ENCODE measurements at places on chromosomes 5 and 9.

GRCh38 chr5:168752416-168753190 lies 173.4 kb upstream of the PANK3 start:
- no peak for DNase-seq

GRCh38 chr9:37596504-37596903 lies 4.1 kb upstream of the TOMM5 start:
- DNase-seq: no peak

- no peak for DNase-seq
Measured at GRCh38 chr5:105953616-105954015, 1717.1 kb downstream of the EFNA5 start.

- no peak for DNase-seq
Measured at GRCh38 chr5:7179364-7179763, 216.6 kb upstream of the ADCY2 start.

DNA sequence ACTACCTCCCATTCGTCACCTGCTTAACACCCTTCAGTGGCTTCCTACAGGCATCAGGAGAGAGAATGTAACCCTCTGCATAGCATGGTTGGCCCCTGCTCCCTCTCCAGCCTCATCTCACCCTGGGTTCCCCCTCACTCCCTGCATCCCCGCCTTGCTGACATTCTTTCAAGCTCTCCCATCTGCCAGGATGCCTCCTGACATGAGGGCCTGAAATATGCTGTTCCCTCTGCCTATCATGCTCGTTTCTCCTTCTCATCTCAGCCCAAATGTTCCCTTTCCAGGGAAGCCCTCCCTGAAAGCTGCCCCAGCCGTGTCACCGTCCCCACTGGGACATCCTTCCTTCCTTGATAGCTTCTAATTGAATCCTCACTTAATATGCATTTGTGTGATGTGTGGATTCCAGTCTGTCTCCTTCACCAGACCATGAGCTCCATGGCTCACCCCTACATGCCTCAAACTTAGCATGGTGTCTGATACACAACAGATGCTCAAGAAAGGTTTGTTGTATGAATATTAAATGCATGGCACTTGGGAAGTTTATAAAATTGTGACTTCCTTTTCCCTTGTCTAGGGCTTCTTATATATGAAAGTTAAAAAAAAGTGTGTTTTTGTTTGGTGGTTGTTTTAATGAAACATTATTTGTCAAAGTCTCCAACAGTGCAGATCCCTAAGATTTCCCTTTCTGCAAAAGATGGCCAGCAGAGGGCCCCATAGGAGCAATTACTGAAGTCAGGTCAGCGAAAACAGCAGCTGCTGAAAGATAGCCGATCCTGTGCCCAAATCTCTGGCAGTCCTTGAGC lies 7.3 kb upstream of the C5orf58 start:
- peak; percentile 91 for DNase-seq

DNA sequence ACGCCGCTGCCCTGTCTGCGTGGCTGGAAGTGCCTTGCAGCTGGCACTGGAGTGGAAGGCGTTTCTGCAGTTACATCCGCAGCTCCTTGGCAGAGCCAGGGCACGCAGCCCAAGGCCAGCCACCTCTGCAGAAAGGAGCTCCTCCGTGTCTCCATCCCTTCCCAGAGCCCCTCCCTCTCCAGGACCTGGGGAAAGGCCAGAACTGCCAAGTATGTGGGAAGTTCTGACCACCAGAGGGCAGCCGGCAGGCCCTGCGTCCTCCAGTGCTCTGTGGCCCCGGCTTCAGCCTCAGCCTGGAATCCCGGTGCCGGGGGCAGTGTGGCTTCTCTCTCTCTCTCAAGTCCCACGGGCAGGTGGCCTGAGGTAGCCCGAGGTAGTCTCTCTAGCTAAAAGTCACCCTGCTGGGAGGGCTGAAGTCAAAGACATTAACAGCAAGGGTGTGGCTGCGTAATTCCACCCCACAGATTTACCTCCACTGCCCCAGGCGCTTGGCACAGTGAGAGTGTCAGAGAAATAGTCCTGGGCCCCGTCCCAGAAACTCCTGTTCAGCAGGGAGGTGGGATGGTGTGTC lies 101.7 kb upstream of the FCN2 start:
- no peak for DNase-seq

DNA sequence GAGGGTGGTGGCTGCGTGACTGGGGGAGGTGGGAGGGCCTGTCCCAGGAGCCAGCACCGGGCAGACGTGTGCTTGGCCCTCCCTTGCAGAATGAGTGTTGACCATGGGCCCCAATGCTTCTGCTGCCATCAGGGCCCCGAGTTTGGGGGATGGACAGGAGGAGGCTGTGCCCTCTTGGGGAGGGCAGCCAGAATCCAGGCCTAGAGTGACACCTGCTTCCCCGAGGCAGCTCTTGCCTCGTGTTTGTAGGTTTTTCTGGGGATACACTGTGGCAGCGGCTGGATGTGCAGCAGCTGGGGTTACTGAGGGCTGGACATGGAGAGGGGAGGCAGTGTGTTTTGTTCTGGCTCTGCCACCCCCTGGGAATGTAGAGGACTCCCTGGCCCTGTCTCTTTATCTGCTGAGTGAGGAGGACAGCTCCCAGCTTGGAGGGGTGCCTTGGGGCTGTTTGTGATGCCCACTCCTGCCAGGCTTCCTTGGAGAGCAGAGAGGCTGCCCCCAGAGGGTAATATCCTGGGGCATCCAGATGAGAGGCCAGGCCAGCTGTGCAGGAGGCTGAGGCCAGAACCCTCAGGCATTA lies 22.7 kb downstream of the WNK2 start:
- no peak for DNase-seq

DNA sequence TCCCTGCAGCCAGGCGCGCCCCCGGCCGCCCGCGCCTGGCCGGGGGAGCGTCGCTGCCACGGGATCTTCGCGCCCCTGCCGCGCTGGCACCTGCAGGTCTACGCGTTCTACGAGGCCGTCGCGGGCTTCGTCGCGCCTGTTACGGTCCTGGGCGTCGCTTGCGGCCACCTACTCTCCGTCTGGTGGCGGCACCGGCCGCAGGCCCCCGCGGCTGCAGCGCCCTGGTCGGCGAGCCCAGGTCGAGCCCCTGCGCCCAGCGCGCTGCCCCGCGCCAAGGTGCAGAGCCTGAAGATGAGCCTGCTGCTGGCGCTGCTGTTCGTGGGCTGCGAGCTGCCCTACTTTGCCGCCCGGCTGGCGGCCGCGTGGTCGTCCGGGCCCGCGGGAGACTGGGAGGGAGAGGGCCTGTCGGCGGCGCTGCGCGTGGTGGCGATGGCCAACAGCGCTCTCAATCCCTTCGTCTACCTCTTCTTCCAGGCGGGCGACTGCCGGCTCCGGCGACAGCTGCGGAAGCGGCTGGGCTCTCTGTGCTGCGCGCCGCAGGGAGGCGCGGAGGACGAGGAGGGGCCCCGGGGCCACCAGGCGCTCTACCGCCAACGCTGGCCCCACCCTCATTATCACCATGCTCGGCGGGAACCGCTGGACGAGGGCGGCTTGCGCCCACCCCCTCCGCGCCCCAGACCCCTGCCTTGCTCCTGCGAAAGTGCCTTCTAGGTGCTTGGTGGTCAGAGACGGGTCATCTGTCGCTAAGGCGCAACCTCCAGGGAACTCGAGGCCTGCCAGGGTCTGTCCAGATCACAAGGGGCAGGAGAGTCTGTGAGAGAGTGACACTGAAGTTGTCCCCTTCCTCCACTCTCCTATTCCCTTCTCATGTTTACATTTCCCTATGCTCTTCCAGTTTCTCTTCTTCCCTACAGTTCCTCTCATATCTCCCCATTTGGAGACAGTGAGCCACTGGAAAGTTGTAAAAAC lies 1.3 kb downstream of the GPR150 start:
- no peak for DNase-seq

- DNase-seq: no peak
Measured at GRCh38 chr9:131757549-131757948, 17.7 kb upstream of the RAPGEF1 start.

DNA sequence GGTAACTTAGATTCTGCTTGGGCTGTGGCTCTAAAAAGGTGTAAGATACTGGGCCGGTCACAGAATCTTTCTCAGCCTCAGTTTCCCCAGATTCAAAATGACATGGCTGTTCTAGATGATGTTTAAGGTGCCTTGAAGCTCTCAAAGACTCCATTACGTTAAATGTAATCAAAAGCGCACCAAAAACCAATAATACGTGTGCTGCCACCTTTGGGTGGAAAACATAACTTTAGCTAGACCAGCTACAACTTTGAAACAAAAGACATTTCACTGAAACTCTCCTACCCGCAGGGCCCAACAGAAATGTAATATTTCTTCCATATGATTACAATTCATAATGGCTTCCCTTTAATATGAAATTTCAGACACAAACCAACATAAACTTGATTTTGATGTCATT lies 35.0 kb upstream of the PCSK5 start:
- DNase-seq: no peak

Measured in omental fat pad (tissue), 4 donors.